ENCODE measurements at places on chromosomes 3 and 15. TPM values are rescaled to one million over a fixed set of nuclear protein-coding genes. Genes with fewer than 3 reads are reported as not detected.

Gene TMCO5A
- not detected for total RNA-seq

Gene KNG1
- not detected for total RNA-seq

Gene CDHR4
- not detected for total RNA-seq

Gene THRB
- not detected for total RNA-seq

Gene ISLR2
- not detected for total RNA-seq

All from CD8-positive, alpha-beta memory T cell (primary cell).